Ammon's horn (tissue), 1 donor: ENCODE measurements at places on chromosomes 16 and 17.

- DNase-seq: no peak
Measured at GRCh38 chr17:63579633-63580032, 21.1 kb upstream of the TACO1 start.

DNA sequence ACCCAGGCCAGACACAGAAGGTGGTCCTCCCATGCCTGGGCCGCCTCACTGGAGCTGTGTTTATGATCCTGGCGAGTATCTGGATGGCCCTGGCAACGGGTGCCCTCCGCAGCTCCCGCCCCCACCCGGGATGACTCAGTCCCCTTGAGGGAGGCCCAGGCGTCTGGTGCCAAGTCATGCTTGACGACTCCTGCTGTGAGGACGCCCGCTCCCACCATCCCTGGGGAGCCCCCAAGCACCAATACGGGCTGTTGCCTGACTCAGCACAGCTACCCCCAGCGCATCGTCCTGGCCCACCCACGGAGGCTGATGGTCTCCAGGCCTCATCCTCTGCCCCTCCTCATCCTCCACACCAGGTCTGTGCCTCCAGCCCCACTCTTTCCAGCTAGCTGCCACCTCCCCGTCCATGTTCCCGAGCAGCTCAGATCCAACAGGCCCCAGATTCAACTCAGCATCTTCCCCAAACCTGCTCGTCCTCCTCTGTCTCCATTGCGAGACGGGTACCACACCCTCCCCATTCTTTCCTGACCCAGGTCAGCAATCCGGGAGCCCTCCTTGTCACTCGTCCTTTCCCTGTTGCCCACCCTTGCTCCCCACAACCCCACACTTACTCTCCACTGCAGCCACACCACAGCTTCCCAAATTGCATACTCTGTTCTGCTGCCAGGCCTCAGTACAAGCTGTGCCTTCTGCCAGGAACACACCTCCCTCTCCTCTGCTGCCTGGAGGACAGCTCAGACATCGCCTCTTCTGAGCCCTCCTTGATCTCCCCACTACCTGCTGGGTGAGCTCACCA lies 2.6 kb downstream of the CAMKK1 start:
- DNase-seq: no peak

DNA sequence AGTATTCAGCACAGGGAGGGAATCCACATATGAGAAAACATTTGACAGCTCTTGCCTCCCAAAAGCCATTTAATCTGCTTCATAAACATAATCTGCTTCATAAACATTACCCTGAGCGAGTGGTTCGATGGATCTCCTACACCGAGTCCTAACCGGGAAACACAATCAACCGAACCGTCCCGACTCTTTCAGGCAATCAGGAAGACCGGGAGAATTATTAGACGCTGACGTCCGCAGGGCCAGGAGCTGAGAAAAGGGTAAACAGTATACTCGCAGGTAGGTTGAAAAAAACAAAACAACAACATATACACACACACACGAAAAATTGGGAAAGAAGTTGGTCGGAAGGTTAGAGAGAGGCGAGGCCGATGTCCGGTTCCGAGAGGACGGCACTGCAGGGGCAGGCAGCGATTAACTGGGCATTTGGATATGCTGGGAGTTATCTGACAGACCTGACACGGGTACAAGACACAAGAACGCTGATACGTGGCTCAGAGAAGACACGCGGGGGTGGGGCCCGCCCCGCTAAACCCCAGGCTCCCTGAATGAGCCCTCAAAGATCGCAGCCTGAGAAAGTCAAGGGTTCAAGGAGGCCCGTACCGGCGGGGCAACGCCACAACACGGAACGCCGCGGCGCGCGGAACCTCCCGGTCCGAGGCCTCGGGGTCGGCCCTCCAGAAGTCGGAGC lies 585 bp downstream of the AP1G1 start:
- peak; percentile 20 for DNase-seq

DNA sequence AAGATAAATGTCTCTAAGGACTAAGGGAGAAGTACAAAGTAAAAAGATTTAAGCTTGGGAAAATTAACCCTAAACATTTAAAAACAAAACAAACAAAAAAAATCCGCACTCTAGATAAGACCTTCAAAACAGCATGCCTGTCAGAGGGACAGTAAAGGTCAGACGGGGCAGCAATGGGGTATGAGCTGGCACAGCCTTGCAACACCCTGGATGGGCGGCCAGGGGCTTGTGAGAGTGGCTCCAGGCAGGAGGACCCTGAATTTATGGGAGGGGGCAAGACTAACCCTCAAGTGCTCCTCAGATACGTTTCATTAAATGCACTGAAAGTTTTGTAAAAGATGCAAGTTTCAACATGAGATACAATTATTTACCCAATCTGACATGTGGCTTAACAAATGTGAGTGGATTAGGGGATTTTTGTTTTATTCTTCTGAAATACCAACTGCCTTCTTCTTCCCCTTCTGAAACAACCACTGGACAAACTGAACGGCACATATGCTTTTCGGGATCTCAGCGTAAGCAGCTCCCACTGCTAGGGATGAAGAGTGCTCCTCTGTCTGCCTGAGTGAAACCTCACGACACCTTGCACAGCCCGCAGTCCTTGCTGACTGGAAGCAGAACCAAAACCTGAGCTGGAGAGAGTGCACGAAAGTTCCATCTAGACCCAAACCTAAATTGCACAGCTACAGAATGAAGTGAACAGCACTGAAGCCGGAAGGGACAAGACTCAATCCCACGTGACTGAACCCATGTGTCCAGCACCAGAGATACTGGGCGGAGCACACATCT lies 128.4 kb downstream of the ANKRD11 start:
- peak; percentile 80 for DNase-seq

GRCh38 chr17:80095038-80095843 lies 6.1 kb upstream of the GAA start:
- DNase-seq: no peak

DNA sequence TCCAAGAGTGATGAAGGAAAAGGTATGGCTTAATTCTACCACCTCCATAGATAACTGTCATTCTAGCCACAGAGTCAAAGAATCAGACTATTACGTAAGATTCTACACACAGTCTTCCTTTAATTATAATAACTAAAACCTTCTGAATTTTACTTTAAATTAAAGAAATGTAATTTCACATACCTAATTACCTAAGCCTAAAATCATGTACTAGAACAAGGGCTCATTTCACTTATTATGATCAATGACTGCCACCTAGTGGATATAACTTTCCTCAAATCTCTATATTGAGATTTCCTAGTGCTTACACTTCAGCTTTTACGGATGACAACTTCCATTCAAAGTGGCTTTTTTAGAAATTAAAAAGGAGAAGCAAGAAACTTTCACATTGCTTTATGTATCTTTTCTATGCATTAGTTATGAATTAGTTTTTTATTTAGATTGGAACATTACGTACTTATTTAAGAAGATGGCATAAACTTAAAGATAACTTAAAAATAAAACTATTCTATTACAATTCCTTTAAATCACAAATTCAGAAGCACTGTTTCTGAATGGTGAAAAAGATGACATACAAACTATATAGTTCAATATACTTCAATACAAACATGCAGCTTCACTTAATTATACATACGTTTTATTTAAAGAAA lies 18.2 kb upstream of the ABCA10 start:
- DNase-seq: peak; percentile 68

DNA sequence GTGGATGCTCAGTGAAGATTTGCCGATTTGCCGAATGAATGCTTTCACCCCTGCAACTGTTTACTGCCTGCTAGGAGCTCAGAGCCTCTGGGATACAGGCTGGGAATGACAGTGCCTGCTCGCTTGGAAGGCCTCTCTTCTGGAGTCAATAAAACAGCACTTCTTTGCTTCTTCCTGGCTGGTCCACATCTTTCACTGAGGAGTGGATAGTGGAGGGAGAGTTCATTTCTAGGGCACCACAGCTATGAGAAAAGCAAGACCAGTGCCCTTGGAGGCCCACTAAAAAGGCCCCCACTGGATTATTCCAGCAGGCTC lies 3.1 kb upstream of the USP7 start:
- no peak for DNase-seq

- DNase-seq: no peak
Measured at GRCh38 chr16:79473456-79473855, 127.1 kb downstream of the MAF start.

DNA sequence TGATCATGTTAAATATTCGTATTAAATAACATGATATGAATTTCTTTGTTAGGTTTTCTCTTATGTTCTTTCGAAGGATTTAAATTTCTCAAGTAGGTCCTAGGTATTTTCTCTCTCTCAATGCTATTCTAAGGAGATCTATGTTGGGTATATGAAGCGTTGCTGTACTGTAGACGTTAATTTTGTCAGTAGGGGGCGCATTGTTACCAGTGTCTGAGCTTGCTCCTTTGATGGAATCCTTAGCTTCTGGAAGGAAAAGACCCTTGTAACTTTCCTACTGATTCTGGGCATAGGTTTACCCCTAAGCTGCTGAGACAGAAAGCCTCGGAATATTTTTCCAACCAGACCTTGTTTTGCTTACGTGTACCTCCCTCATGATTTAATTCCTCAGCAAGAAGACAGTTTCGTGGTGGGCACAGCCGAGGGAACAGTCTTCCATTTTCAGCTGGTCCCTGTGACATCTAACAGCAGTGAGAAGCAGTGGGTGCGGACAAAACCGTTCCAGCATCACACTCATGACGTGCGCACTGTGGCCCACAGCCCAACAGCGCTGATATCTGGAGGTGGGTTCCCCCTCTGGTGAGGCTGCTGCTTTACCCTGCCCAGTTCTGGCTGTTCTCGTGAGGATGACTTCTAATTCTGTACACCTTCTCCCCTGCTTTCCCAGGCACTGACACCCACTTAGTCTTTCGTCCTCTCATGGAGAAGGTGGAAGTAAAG lies 17.9 kb downstream of the UTP4 start:
- peak; percentile 87 for DNase-seq

DNA sequence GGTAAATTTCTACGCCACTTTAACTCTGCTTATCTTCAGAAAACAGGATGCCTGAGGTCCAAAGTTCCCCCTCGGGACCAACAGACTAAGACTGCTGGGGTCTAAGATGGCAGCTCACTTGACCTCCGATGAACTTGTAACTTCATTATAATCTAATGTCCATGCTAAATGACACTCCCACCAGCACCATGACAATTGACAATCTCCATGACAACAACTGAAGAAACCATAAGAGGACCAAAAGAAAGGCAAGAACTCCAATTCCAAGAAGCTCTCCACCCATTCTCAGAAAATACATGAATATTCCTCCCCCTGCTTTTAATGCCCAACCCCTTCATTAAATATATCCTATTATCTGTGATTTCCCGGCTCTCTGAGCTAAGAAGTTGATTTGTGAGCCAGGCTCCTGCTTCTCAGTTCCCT lies 7.5 kb downstream of the CCL4 start:
- DNase-seq: no peak

DNA sequence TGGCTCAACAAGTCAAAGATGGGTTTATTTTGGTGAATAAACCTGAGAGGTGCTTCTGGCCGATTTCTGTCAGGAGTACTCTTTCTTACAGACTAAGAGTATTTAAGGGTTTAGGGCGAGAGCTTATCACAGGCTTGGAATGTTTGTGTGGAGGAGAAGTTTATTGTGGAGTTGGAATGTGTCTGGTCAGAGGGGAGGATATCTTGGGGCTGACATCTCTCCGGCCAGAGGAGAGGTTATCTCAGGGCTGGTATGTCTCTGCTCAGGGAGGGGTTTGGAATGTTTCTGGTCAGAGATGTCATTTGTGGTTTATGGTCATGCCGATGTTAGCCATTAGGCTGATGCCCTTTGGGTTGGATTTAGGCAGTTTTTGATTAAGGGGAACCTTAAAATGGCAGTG lies 236.4 kb upstream of the EEF2KMT start:
- no peak for DNase-seq

GRCh38 chr16:86663685-86664521 lies 85.6 kb downstream of the FOXL1 start:
- no peak for DNase-seq

- DNase-seq: no peak
Measured at GRCh38 chr17:42760652-42761581, at the start of gene RAMP2. RAMP2 (plus strand) TSS chr17:42761227; CDS start chr17:42761262, 35 bp downstream.

GRCh38 chr17:45876539-45876938 lies 17.8 kb upstream of the MAPT start:
- no peak for DNase-seq

DNA sequence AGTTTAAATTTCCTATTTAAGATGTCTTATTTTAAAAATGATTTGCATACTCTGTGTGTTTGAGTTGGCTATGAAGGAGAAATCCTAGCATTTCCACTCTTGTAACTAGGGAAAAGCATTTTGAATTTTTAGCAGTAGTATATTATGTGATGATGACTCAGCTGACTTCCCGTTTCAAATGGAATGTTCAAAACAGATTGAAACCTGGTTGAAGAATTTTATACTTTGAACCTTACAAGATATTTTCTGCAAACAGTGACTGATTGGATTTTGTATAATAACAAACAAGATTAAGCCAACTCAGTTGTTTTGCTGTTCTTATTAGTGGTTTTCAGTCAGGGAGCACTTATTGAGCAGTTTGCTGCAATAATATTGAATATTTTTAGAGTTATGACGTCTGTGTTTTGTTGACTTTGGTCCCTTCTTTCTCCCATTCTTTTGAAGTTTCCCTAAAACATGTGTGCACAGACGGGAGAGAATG lies 8.0 kb downstream of the TNRC6A start:
- peak; percentile 13 for DNase-seq

DNA sequence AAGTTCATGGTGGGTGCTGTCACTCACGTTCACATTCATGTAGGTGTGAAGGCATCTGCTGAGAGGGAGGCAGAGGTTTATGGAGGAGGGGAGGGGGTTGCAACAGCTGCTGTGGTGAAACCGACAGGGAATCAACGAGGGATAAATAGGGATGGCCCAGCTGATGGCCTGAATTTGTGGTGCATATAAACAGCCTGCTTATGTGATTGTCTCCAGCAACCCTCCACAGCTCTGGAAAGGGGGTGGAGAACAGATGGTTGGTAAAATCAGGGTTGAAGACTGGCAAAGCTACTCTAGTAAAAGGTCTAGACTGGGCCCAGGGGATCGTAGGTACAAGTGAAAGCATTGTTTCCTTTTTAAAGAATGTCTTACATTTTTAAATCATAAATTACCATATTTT lies 53.7 kb downstream of the IQCK start:
- peak; percentile 53 for DNase-seq

DNA sequence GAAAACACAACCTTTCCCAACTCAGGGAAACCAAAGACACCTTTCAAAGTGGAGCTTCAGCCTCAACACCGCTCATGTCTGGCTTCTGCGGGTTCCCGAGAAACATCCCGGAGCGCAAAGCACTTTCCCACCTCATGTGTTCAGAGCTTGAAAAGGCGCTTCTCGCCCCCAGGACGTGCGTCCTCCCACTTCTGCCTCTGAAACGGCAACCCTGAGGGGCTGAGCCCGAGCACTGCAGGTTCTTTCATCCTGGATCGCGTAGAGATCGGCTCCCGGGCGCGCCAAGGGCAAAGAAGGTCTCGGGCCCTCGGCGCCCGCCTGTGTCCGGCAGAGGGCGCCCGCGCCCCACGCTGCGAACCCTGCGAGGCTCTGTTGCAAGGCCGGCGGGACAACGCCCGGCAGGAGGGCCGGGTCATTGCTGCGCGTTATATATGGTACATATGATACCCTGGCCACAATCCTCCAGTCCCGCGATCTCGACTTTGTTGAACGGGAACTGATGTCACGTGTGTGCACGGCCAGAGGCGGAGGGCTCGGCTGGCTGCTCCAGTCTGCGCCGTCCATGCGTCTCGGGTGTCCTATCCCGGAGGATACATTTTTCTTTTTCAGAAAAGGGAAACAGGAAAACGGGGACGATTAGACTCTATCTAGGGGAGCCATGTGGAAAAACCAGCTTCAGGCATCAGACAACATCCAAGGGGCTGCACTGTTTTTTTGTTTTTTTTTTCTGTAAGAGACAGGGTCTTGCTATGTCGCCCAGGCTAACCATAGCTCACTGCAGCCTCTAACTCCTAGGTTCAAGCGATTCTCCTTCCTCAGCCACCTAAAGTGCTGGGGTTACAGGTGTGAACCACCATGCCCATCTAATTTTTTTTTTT lies 19.1 kb downstream of the COQ7 start:
- DNase-seq: peak; percentile 85

GRCh38 chr17:13575922-13576419 lies 25.8 kb downstream of the HS3ST3A1 start:
- DNase-seq: no peak
